ENCODE measurements at places on chromosomes 2 and 18.
A peak's percentile ranks its signal among the peaks of the same experiment; 100 is the strongest.

- no peak for DNase-seq
Observed at GRCh38 chr2:115389024-115389423, 946.6 kb downstream of the DPP10 start.

- DNase-seq, result no peak
Observed at GRCh38 chr18:8361941-8362471, 247.2 kb upstream of the RAB12 start.

DNA sequence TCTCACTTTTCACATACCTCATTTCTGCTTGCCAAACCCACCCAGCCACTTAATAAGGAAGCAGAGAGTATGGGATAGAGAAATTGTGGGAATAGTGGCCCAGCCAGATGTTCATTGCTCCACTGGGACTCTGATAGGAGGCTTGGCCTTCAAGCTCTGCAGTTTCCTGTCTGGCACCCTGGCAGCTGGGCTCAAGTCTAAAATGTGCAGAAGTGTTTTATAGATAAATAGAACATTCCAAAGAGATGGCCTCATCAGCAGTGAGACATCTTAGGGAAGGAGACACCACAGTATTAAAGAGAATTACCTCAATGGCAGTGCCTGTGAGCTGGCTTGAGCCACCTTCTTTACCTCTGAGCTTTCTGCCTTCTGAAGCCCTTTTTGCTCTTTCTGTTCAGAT is 24.7 kb downstream of the COPS7B start:
- DNase-seq, result no peak

- peak; percentile 33 for DNase-seq
Observed at GRCh38 chr2:45649858-45650811, 1.3 kb upstream of the PRKCE start.

GRCh38 chr2:69083235-69083748 is 70.3 kb downstream of the ANTXR1 start:
- no peak for DNase-seq

Data from stimulated activated CD8-positive, alpha-beta memory T cell treated with anti-CD3 and anti-CD28 coated beads, Interleukin-12 subunit alpha, Interleukin-12 subunit beta, amount 100 ng/mL, for 1 hour (primary cell).